Activated gamma-delta T cell (primary cell): ENCODE measurements at places on chromosomes 12 and 14.

DNA sequence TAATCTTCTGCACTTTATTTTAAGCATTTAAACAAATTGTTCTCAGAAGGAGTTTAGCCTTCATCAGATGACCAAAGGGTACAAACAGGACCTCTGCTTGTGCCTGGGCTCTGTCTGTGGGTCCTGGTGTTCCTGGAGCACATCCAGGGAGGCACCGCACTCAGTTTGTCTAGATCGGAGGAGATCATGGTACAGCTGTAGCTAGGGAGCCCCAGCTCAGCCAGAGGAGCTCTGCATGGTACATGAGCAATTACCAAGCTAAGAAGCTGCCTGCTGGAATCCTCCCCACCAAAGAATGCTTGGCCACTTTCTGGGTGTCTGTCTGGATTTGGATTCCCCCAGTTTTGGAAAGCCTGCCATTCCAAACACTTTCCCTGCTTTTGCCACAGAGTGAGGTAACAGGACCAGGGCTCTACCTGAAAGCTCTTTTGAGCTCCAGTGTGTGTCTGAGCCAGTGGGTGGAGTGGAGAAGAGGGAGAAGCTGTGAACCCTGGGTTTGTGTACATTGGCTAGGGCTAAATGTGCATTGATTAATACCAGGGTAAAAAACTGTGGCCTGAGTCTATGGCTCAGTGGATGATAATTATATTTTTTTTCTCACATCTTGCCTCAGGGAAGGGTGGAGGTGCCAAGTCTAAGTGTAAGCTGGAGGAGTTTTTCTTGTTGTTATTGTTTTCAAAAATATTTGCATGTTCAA is 163.7 kb upstream of the IGF1 start:
- no peak for DNase-seq

- DNase-seq: no peak
Measured at GRCh38 chr12:19856389-19856788, 417.1 kb downstream of the AEBP2 start.

DNA sequence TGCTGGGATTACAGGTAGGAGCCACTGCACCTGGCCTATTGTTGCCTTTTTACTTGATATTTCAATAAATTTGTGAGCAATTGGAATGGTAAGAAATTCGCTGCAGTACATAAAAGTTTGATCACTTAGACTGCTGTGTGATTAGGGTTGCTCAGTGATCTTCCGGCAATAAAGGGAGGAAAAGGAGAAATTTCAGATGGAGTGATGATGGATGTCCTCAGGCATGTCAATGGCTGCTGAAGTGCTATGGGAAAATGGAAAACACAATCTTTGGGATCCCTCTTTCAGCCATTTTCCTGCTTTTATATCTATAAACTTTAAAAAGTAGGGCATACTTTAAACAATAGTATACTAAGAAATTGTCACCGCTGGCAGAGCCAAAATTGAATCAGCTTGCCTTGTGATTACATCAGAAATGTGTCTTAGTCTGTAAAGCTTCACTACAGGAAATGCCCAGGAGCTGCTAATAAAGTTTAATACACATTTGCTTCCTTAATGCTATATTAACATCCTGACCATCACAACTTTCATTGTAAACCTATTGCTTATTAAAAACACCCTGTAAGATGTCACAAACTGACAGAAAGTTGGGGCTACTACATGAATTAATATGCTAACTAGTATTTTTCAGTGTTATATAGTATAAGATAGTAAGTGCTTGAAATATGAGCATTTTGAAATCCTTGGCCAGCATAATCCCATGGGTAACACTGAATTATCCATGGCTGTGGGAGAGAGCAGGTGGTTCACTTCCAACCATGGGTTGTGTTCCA is 13.7 kb upstream of the FBXL14 start:
- DNase-seq: no peak

DNA sequence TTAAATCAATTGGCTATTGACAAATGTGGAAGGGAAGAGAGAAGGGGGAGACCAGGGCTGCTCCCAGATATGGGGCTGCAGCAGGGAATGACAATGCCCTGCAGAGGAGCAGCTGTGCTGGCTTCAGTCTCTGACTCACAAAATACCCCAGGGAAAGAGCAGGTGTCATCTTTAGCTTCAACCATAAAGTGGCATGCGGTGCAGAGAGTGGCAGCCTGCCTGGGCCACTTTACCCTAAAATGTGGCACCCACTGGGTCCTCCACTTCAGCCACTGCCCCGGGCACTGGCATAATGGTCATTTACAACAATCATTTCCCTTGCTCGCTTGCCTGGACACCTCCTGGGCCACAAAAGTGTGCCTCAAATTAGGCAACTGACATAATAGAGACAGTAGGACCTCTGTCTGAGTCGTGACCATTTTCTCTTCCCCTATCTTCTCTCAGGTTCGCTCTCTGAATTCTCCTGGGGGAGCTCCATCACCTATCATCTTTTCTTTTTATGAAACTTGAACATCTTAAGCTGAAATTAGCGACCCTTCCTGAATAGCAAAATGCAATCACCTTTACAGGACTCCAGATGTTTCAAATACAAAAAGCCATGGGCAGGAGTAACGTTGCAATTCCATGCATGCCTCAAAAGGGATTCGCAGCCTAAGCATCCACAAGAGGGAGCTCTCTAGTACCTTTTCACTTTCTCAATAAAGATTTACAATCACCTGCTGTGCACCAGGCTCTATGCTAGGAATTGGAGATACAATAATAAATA is 179.9 kb upstream of the ATF7IP start:
- DNase-seq: no peak

DNA sequence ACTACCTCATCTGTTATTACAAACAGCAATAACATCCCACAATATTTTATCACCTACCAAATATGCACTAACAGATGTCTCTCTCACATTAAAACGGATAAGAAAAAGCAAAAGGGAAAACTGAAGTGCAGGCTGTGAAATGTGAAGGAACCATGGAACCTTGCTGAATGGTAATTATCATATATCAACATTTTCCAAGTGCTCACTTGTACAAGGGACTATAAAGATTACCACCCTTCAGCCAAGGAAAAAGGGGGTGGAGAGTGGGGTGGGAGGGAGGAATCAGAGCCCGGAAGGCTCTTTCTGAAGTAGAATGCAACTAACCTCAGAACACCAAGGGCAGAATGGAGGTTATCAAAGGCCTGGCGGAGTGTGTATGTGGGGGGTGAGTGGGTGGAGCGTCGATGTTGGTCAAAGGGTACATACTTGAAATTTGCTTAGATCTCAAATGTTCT is 1.2 kb downstream of the SNX6 start:
- DNase-seq: no peak

DNA sequence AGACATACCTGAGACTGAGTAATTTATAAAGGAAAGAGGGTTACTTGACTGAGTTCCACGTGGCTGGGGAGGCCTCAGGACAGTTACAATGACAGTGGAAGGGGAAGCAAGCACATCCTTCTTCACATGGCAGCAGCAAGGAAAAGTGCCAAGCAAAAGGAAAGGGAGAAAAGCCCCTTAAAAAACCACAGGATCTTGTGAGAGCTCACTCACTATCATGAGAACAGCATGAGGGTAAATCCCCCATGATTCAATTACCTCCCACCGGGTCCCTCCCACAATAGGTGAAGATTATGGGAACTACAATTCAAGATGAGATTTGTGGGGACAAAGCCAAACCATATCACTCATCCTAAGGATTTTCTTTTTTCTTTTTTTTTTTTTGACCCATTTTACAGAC is 177.8 kb upstream of the EEA1 start:
- no peak for DNase-seq

- DNase-seq: no peak
Measured at GRCh38 chr14:105375635-105376057, 22.7 kb upstream of the TEX22 start.

- peak; percentile 27 for DNase-seq
Measured at GRCh38 chr12:49296034-49296835, 1.3 kb downstream of the PRPH start.

GRCh38 chr14:68466491-68466977 is 326.3 kb downstream of the ZFP36L1 start:
- DNase-seq: no peak

DNA sequence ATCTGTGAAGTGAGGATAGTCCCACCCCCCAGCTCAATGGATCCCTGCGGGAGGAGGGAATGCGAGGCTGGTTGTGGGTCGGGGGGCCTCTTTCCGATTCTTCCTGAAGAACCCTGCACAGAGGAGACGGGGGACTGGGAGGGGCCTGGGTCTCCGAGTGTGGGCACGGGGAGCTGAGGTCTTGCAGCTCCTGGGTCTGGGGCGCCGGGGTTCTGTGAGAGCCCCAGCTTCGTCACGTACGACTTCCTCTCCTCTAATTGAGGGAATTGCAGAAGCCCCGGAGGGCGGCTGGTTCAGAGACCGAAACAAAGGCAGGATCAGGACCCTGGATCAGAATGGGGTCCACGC is 66.6 kb downstream of the DIO3 start:
- no peak for DNase-seq
